Neuronal stem cell (in vitro differentiated cells): ENCODE measurements at places on chromosomes 5 and 9.

DNA sequence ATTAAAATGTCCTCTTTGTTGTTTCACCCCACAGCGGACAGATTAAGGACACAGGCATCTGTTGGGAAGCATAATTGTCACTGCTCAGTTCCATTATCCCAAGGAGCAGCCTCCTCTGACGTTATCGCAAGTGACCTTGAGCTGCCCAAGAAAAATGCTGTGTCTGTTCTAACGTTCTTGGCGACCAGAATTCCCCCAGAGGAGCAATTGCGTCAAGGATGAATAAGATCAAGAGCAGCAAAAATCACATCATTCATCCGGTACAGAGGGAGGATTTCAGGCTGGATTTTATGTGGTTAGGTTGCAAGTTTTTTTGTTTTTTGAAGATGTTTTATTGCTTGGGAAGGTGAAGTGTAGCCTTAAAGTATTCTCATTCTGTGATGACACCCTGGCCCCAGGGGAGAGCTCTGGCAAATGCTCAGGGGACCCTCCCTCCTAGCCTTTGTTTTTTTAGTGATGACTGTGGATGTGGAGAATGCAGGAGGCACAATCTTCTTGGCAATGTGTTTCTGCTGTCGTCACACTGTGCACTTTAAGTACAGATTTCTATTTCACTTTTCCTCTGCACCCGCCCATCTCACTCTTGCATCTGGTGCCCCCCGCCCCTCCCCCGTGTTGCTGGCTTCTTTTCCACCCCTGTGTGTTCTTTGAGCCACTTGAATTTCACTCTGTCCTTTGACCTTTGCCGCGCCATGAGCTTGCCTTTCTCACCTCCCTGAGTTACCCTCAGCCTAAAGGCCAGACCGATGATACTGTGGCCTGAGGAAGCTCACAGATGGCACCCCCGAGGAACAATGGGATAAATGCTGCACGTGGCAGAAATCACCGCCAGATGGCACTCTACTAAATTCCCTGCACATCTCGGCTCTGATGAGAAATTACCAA is 308.5 kb downstream of the RAB3C start:
- peak; percentile 67 for DNase-seq

DNA sequence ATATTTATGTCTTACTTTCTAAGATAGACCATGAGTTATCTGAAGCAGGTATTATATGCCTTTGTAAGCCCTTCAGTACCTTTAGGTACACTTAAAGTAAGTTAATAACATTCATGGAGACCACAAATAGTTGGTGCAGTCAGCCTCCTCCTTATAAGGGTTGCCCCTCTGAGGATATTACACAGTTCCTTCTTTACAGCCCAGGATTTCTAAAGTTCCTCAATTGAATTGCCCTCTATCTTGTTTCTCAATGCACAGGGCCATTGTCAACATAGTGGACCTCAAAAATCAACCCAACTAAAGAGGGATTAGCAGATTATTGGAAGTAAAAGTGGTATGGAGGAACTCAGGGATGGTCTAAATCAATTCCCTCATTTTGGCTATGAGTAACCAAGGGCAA is 50.3 kb downstream of the HMHB1 start:
- DNase-seq: no peak

- no peak for DNase-seq
These were observed 30.2 kb downstream of the GOLGA2 start for GRCh38 chr9:128245421-128246151.

DNA sequence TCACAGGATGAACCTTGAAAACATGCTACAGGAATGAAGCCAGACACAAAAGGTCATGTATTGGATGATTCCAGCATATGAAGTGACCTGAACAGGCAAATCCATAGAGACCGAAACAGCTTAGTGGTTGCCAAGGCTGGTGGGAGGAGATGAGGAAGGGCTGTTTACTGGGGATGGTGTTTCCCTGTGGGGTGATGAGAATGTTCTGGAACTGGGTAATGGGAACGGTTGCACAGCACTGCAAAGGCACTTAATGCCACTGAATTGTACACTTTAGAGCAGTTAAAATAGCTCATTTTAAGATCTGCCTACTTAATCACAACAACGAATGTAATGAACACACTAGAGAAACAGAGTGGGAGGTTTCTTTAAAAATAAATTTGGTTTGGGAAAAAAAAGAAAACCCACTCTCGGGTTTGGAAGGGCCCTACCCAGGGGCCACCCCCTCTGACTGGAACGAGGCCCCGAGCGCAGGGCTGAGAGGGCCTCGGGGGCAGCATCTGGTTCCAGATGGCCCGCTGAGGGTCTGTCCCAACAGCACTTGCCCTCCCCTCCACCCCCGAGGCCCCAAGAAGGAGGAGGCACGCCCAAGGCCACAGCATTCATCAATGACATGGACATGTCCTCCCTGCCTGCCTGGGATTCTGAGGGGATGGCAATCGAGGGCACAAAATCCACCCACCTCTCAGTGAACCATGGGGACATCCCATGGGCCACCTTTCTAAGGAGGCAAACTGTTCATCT is 31.7 kb downstream of the SARDH start:
- DNase-seq: no peak

- no peak for DNase-seq
These were observed 120.6 kb upstream of the ASTN2 start for GRCh38 chr9:117535434-117535833.
